ENCODE measurements at places on chromosomes 3 and 15.
A peak's percentile ranks its signal among the peaks of the same experiment; 100 is the strongest.

DNA sequence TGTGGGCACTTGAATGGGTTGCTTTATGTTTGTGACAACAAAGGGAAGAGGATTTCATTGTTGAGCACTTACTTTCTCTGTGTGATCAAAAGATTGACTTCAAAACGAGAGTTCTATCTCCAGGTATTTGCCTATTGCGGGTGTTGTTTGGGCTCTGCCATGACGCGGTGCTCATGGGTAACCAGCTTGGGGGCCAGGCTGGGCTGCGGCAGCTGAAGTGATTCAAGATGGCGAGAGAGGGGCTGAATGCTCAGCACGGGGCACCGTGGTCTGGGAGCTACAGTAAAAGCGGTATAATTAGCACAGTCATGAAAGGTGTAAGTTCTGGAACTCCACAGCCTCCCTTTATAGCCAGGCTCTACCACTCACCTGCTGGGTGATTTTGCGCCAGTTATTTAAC is 31.0 kb upstream of the ADCY5 start:
- no peak for DNase-seq

DNA sequence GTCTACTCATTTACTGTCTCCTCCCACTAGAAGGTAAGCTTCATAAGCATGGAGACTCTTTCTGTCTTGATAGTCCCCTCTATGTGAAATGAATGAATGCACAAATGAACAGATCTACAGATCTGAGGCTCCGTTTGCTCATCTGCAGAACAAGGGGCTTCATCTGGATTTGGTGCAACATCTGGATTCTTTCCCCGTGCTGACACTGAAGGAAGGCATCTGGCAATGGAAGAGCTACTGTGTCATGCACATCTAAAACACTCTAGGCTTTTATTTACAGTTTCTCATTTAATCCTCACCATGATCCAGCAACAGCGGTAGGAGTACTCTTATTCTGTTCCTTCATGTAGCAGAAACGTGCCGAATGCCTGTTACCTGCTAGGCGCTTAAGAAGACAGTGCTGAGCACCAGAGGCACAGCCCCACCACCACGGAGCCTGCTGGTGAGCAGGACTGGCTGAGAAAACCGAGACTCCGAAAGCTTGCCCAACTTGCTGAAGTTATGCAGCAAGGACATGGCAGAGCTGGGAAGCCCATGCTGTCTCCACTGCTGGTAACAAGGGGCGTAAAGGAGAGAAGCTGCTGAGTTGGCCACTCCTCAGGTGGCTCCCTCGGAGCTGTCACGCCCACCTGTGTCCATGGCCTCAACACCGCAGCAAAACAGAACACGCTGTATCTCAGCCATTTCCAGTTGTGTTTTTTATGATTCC is 31.1 kb downstream of the LSM3 start:
- DNase-seq: no peak

GRCh38 chr3:123883111-123883510 is 1.0 kb downstream of the MYLK start:
- DNase-seq: no peak

- no peak for DNase-seq
Observed at GRCh38 chr3:59812237-59813147, 762.7 kb upstream of the CFAP20DC start.

- DNase-seq: no peak
Observed at GRCh38 chr3:143991713-143992112, 20.1 kb downstream of the DIPK2A start.

- DNase-seq: no peak
Observed at GRCh38 chr15:61159901-61160300, 69.2 kb downstream of the RORA start.

- DNase-seq: no peak
Observed at GRCh38 chr3:20079621-20080020, 39.4 kb downstream of the KAT2B start.

GRCh38 chr15:63517628-63518027 is 13.2 kb downstream of the USP3 start:
- DNase-seq: no peak

- DNase-seq: peak; percentile 37
Observed at GRCh38 chr3:131794766-131795388, 239.9 kb downstream of the CPNE4 start.

DNA sequence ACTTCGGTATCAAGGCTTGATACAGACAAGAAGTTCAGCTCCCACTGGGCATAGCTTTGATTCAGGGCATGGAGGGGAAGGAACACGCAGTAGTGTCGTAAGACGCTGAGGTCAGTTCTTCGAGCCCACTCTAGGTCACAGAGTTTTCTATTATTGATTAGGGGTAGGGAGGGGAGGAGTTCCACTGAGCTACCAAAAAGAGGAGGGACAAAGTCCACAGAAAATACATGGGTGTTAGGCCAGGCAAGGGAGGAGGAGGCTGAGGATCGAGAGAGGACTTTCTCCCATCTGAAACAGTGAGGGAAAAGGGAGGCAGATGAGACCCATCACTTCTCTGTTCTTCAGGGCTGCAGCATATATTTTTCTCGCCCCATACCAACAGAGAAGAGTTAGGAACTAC is 75.1 kb upstream of the GUCA1C start:
- no peak for DNase-seq

DNA sequence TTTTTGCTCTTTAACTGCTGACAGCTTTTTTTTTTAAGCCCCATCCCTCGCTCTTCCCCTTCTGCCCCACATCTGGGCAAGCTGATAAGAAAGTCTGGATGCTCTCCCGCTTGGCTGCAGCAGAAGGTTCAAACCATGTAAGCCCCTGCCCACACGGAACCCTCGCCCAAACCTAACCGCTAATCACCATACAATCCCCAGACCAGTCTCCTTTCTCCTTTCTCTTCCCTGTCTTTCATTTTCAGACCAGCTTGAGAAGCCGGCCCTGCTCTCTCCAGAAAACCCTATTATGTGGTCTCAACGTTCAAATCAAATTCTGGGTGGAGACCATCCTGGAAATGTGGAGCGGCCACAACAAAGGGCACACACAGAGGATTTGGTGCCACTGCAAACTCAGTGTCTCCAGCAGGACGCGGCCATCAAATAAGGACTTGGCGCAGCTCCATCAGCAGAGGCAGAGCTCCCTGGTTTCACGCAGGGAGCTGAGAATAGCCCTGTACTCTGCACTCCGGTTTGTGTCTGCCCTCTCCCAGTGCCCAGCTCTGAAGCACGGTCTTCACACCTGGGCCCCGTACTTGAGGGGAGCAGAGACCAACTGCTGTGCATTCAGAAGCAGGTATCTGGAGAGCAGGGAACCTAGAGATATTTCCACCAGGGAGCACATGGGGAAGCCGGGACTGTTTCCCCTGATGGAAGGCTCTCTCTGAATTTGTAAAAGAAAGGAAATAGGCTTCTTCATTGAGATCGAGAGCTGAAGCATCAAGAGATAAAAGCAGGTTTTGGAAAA is 92.6 kb downstream of the XXYLT1 start:
- DNase-seq: no peak

DNA sequence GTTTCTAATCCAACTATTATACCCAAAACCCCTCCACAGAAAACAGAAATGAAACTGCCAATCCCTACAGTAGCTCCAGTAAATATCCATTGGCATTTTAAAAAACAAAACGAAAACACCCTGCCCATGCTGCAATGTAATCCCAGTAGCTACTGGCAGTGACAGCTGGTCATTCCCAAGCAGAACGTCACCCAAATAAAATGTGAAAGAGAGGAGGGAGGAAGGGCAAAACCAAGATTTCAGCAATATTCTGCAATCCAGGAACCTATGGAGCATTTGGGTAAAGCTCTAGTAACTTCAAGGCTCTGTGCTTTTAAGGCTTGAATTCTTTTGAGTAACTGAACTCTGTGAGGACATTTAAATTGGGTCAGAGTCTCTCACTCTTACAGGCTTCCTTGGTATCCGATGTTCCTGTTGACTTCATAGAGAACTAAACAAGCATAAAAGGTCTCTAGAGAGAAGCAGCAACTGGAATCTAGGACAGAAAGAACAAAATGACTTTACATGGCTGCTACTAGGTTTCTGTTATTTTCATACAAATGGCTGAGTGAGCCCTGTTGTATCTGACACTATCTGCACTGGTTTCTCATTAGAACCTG is 136.2 kb downstream of the TNIK start:
- DNase-seq: no peak

DNA sequence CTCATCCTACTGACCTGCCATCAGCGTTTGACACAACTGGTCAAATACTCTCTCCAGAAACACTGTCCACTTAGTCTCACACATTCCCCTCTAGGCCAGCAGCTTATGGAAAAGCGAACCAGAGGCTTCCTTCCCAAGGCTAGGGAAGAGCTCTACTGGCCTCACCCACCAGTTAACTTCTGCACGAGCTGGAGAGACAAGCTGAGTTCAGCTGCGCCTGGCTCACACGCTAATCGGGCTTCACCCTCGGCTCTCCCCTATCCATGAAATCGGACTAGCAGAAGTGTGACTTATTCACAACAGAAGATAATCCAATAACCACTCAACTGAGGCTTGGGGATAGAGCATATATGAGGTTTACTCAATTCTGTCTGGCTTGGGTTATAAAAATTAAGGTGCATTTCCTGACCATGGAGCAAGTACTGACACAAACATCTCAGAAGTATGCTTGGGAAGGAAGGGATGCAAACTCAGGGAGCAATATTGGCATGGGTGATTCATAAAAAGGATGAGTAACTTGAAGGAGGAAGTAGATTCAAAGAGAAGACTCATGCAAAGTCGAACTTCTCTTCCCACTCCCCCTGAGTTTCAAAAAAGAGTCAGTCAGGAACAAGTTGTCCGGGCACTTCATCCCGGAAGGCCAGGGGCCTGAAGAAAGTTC is 73.1 kb downstream of the XXYLT1 start:
- DNase-seq: no peak

DNA sequence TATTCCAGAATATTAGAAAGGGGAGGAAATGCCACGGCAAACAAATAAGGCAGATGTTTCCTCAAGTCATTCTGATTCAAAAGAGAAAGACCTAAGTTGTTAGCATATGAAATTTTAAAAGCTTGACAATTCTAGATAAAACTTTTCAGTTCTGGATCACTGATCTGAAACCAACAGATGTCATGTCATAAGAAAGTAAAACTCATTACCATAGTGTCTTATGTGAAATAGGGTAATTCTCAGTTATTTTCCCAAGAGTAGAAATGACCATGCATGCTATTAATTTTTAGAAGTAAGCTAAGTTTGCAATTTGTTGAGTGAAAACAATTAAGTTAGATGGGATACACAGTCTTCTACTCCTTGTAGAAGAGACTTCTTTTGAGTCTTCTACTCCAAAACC is 630.3 kb downstream of the NAALADL2 start:
- no peak for DNase-seq

GRCh38 chr3:127961963-127962362 is 46.9 kb downstream of the KBTBD12 start:
- no peak for DNase-seq

DNA sequence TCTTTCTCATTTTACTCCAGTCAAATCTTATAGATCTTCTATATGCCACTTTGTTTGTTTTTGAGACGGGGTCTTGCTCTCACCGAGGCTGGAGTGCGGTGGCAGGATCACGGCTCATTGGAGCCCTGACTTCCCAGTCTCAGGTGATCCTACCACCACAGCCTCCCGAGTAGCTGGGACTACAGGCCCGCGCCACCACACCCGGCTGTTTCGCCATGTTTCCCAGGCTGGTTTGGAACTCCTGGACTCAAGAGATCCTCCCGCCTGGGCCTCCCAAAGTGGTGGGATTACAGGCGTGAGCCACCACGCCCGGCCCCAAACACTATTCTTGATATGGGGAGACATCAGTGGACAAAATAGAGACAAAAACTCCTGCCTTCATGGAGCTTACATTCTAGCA is 927 bp upstream of the TFDP2 start:
- DNase-seq: no peak

GRCh38 chr15:77251662-77252061 is 168.2 kb downstream of the PEAK1 start:
- DNase-seq: peak; percentile 15

GRCh38 chr15:64604319-64604718 is 143.9 kb downstream of the ZNF609 start:
- DNase-seq: no peak

DNA sequence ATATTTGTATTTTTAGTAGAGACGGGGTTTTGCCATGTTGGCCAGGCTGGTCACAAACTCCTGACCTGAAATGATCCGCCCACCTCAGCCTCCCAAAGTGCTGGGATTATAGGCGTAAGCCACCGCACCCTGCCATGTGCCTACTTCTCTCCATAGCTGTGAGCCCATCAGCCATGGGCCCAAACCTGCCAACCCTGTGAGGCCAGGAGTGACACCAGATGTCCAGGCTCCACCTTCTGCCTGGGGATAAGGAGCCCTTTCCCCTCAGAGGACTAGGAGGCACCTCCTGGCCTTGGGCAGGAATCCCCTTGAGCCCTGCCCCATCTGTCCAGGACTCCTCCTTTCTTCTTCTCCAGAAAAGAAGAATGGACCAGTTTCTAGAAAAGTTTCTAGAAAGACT is 14.2 kb upstream of the RFT1 start:
- DNase-seq: no peak

- no peak for DNase-seq
Observed at GRCh38 chr15:36370731-36371112, 208.7 kb upstream of the CDIN1 start.

- no peak for DNase-seq
Observed at GRCh38 chr3:15576475-15576874, 24.9 kb downstream of the HACL1 start.

DNA sequence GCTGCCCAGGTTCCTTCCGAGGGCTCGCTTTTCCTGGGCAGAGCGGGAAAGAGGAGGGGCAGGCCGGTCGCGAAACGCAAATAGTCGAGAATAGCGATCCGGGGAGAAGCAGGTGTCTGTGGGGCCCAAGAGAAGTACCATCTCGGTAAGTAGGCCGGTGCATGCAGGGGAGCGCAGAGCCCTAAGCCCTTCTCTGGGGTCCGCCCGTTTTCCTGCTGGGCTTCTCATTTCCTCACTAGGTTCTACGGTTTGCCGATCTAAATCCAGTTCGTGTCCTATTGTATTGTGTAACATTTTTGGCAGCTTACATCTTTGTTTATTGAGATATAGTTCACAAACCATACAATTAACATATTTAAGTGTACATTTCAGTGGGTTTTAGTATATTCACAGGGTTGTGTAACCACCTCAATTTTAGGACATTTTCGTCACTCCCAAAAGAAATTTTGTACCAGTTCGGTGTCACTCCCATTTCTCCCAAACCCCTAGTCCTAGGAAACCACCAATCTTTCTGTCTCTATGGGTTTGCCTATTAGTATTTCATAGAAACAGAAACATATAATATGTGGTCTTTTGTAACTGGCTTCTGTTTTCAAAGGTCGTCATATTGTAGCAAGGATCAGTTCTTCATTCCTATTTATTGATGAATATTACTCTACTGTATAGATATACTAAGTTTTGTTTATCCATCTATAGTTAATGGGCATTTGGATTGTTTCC is 6.8 kb upstream of the TRIM69 start:
- DNase-seq: peak; percentile 31

- DNase-seq: no peak
Observed at GRCh38 chr3:106533093-106533787, 664.4 kb upstream of the CBLB start.

- no peak for DNase-seq
Observed at GRCh38 chr3:144105542-144105941, 133.9 kb downstream of the DIPK2A start.

GRCh38 chr3:66502245-66502874 is 1.5 kb upstream of the LRIG1 start:
- no peak for DNase-seq

GRCh38 chr3:8856721-8857120 is 87.3 kb upstream of the OXTR start:
- no peak for DNase-seq

Measured in nephron progenitor cell (in vitro differentiated cells).